ENCODE measurements at places on chromosomes 12 and 14.

DNA sequence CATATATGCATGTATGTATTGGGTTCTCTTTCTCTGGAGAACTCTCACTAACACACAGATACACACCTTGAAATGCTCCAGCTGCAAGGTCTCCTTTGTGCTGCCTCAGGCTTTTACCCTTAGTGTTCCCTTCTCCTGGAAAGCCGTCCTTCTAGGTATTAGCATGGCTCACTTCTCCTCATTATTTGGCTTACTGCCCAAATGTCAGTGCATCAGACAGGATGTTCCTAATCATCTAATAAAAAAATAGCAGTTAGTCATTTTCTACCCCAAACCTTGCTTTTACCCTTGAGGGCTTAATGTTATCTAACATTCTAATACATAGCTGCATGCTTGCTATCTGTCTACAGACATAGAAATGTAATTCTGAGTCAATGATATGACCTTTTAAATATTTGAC lies 109.0 kb upstream of the SLC16A7 start:
- DNase-seq: no peak

GRCh38 chr14:64340560-64341196 lies 46.5 kb upstream of the ESR2 start:
- no peak for DNase-seq

DNA sequence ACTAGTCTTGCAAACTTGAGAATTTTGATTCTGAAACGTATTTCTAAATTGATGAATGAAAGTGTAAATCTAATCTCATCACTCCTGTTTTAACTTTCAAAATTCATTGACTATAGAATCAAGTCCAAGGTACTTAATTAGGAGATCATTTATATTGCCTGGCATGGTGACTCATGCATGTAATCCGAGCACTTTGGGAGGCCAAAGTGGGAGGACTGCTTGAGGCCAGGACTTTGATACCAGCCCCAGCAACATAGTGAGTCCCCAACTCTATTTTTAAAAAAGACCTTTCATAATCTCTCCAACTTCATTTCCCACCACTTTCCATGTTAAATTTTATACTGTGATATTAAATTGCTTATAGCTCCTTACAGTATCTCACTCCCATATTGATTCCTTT lies 3.0 kb upstream of the MIPOL1 start:
- DNase-seq: no peak

DNA sequence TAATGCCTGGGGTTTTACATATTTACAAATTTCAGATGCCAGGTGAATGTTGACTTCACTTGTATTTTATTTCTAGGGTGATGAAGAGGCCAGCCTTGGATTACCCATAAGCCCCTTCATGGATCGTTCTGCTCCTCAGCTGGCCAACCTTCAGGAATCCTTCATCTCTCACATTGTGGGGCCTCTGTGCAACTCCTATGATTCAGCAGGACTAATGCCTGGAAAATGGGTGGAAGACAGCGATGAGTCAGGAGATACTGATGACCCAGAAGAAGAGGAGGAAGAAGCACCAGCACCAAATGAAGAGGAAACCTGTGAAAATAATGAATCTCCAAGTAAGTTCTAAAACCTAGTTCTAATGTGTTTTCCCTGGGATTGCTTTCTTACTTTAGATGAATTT lies 41.3 kb upstream of the SLCO1C1 start:
- DNase-seq: no peak

GRCh38 chr14:80713076-80713850 lies 228.3 kb downstream of the CEP128 start:
- no peak for DNase-seq

DNA sequence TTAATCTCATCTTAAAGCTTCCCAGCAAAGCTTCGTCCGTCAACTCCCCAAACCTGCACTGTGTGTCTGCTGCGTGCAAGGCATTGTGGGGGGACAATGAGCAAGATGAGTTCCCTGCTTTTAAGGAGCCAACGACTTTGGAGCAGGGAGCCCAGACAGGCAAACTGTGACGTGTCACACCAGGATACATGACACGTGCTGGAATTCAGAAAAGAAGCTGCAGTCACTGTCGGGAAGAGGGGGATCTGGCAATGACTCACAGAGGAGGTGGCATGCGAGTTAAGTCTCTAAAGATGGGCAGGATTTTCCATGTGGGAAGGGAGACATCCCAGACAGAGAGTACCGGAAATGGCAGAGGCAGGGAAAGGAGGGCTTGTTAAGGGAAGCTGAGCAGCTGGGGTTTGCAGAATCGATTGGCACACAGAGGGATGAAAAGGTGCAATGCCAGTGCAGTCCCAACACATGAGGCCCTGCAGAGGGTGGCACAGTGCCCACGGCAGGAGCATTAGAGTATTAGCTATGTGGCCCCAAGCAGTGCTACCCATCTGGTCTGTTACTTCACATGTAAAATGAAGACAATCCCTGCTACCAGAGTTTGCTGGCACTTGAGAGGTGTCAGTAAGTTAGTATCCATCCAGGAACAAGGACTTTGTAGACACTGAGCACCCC lies 52.9 kb downstream of the SETD3 start:
- no peak for DNase-seq

- no peak for DNase-seq
Observed at GRCh38 chr14:80587096-80587724, 354.3 kb downstream of the CEP128 start.

GRCh38 chr12:27018037-27018436 lies 3.9 kb upstream of the TM7SF3 start:
- no peak for DNase-seq

DNA sequence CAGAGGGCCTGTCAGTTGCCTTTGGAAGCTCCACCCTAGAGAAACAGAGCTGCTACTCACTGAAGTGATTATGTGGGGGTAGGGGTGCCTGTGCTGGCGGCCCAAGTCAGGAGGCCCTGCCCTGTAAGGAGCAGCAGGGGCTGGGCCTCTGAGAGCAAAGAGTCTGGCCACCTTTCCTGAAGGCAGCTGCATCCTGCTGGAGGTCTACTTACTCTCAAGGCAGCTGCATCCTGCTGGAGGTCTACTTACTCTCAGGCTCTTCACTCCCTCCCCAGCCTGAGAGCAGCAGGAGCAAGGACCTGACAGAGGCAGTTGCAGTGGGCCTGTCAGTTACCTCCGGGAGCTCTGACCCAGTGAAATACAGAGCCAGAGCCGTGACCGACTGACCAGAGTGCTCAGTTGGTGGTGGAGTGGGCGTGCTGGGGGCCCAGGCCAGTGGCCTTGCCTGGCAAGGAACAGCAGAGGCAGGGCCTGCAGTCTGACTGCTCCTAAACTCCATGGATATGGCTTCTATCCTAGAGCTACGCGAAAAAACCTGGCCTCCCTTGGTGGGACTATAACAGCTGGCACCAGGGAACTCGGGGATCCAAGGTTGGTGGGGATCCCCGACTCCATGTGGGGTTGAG lies 32.3 kb downstream of the RAD51B start:
- DNase-seq: peak; percentile 42

GRCh38 chr14:33810308-33810707 lies 140.6 kb downstream of the EGLN3 start:
- no peak for DNase-seq

GRCh38 chr12:2013527-2014223 lies 9.4 kb upstream of the DCP1B start:
- no peak for DNase-seq

- DNase-seq: no peak
Observed at GRCh38 chr14:54435500-54435981, 5.6 kb downstream of the CNIH1 start.

DNA sequence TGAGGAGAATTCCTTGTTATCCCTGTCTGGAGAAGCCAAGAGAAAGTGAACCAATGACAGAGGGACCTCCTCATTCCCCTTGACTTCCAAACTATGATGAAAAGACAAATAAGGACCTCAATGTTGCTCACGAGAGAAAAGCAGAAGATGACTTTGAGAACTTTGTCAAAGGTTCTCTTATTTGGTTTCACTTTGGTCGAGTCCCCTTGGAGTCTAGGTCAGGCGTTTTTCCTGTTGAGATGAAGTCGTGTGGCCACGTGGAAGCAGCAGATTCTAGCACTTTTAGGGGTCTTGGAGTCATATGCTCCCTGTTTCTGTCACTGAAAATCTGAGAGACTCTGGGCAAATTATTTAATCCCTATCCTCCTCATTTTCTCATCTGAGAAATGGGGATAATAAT lies 33.8 kb upstream of the COL2A1 start:
- no peak for DNase-seq

DNA sequence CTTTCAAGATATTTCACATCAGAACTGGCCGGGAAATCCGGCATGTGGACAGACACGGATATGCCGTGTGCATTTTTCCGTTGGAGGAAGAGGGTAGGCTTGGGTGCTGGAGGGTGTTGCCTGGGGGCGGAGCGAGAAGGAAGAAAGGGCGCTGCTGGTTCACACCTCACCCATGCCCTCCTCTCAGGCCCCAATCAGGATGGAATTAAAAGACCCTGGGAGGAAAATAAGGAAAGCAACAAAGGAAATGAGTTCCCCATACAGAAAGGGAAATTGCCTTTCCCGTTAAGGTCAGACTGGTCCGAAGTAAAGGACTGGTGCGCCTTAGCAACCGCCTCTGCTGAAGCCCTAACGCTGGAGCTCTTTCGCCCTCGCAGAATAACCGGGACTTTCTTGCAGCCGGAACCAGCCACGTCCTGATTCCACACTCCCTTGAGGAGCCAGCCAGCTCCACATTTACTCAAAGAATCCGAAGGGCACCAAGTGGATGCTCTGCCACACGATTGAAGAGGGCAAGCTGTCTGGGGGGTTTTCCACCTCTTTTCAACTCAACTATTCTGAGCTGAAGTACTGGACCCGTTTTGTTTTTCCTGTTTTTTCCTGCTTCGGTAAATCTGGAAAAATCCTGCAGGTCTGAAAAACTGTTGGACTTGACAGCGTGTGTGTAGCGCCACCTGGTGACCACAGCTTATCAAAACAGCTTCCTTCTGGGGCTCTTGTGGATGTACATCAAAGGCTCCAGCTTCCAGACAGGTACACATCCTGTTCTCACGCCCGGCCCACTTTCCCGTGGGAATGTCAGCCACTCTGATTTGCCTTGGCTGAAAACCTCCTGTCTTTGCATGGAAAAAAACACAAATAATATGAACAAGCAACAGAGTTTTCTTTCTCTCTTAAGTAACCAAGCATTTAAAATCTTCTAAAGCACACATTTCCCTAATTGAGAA lies 37.6 kb upstream of the BCL2L14 start:
- DNase-seq: peak; percentile 87

- DNase-seq: no peak
Observed at GRCh38 chr12:116346222-116346621, 68.7 kb upstream of the MED13L start.

GRCh38 chr14:54301359-54301758 lies 95.4 kb upstream of the CDKN3 start:
- no peak for DNase-seq

DNA sequence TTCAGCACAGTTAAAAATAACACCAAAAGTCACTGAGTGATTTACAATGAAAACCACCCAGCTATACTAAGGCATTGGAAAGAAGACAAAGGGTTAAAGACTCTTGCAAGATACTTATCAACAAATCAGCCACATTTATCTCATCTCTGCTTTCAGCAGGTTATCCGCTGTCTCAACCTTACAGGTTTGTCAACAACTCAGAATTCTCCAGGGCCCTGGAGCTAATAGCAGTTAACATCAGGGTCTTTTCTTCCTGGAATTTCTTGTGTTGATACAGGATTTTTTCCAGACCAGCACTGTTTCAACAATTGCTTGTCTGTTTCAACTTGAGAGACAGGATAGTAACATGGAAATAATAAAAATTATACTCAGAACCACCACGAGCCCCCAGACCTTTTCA lies 3.5 kb downstream of the PKP2 start:
- DNase-seq: no peak

- DNase-seq: no peak
Observed at GRCh38 chr12:132685400-132685799, 1.7 kb downstream of the POLE start.

- no peak for DNase-seq
Observed at GRCh38 chr12:85260447-85260846, 19.6 kb upstream of the ALX1 start.

GRCh38 chr12:109995686-109996482 lies at the start of gene GIT2:
Gene GIT2 (minus strand): TSS chr12:109996368. CDS start chr12:109996224, 144 bp downstream.
- DNase-seq: peak; percentile 93

DNA sequence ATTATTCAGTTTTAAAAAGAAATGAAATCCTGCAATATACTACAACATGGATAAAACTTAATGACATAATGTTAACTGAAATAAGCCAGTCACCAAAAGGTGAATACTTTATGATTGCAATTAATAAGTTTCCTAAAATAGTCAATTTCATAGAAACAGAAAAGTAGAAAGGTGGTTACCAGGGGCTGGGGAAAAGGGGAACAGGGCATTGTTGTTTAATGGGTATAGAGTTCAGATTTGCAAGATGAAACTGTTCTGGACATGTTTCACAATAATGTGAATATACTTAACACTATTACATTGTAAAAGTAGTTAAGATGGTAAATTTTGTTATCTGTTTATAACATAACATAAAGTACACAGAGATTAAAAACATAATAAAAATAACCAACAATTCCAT lies 550.9 kb downstream of the CCER1 start:
- no peak for DNase-seq

DNA sequence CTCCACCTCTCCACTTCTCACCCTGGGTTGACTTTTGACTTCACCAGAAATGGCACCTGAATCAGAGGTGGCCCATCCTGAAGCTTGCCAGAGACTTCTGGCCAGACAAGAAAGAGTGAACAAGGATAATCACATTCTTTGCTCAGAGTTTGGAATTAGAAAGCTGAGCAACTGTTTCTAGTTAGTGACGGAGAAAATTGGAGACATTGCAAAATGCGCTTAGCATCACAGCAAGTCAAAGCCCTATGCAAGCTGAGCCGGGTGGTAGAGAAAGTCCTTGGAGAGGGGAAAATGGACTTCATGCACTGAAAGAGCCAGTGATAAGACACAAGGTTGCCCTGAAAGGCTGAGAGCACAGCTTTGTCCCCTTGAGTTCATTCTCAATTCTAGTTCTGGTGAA lies 161.8 kb downstream of the PAH start:
- DNase-seq: no peak

Measured in right forelimb (tissue), 1 donor.